ENCODE measurements at places on chromosomes 13 and 19.

DNA sequence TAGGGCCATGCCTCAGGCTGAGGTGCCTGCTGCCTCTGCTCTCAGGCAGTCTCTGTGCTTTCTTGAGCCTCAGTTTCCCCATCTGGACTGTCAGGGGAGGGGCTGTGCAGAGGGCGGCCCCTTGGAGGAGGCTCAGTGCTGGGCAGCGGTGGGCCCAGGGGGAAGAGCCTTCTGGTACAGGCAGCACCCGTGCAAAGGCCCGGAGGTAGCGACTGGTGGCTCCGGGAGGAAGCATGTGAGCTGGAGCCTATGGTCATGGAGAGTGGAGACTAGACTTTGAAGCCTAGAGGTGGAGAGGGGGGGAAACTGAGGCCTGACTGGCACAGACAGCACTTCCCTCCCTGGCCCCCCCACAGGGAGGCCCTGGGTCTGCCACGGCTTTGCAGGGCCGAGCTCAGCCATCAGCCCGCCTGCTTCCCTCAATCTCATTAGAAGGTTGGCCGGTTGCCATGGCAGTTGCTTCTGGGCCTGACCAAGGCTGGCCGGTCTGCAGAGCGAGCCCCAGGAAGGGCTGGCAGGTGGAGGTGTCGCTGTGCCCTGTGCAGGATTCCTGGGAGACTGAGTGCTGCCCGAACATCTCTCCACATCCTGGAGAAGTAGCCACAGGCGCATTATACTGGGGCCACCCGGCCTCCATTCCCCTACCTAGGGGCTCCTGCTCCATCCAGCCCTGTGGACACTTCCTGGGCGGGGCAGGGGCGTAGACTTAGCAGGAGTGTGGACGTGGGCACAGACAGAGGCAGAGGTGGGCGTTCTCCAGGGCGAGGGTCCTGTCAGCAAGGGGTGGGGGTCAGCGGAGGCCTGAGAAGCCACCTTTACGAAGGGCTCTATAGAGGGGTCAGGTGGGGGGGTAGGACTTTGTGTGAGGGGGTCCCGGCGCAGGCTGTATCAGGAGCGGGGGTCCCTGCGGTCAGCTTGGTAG lies 53.2 kb downstream of the CRTC1 start:
- DNase-seq: peak; percentile 53

- DNase-seq: no peak
These were observed 197.2 kb downstream of the RAP2A start for GRCh38 chr13:97631158-97631557.

GRCh38 chr19:32165750-32166149 lies 179.7 kb upstream of the ZNF507 start:
- no peak for DNase-seq

- no peak for DNase-seq
These were observed 59.5 kb downstream of the MCF2L start for GRCh38 chr13:113028336-113029060.

DNA sequence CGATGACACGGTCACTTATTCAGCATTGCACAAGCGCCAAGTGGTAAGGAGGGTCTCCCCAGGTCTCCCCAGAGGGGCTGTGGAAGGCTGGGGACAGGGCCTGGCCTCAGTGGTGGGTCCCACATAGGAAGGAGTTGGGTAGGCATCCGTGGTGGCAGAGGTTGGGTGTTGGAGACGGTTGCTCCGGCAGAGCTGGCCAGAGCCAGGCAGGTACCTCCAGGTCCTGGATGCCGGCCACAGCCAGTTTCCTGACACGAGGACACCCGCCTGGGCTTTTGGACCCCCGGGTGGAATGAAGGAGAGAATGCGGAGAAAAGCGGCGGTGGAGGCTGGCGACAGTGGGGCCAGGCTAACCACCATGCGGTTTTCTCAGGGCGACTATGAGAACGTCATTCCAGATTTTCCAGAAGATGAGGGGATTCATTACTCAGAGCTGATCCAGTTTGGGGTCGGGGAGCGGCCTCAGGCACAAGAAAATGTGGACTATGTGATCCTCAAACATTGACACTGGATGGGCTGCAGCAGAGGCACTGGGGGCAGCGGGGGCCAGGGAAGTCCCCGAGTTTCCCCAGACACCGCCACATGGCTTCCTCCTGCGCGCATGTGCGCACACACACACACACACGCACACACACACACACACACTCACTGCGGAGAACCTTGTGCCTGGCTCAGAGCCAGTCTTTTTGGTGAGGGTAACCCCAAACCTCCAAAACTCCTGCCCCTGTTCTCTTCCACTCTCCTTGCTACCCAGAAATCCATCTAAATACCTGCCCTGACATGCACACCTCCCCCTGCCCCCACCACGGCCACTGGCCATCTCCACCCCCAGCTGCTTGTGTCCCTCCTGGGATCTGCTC lies 1.3 kb upstream of the FFAR1 start:
- no peak for DNase-seq

DNA sequence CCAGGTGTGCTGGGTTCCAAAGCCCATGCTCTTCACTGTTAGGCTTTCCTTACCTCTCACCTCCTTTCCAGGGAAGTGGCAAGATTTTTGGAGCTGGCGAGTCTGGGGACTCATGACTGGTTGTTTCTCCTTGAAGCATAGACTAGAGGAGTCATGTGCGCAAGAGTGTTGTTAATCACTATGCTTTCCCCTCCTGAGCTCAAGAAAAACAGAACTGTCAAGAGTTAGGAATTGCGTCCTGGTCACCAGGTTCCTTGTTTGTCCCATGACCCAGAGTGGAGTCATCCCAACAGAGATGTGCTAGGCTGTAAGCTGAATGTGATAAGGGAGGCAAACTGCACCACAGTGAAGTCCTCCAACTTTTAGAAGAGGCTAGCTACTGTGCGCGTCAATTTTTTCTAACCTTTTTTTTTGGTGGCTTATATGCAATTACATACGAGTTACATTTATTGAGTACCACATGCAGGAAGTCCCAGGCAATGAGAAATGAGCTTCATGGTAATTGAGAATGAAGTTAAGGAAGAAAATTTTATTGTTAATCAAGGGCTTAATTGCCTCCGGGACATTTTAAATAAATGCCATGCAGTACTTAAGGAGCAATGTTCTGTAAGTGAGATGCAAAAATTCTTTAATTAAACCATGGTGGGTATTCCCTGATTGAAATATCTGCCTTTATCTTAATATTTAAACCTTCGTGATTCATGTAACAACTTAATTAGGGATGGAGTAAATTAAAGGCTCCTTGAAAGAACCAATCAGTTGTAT lies 233.9 kb downstream of the ZIC5 start:
- no peak for DNase-seq

- no peak for DNase-seq
These were observed 1.9 kb upstream of the SH2D3A start for GRCh38 chr19:6769006-6769619.

- DNase-seq: peak; percentile 34
These were observed 156.3 kb downstream of the NDFIP2 start for GRCh38 chr13:79637133-79637763.

- DNase-seq: no peak
These were observed 24.8 kb upstream of the ZNF254 start for GRCh38 chr19:24062190-24062589.

Measured in eye (tissue), 1 donor.